ENCODE measurements at places on chromosomes 2 and 18. TPM values are rescaled to one million over a fixed set of nuclear protein-coding genes. Genes with fewer than 3 reads are reported as not detected.

GRCh38 chr2:144615866-144616565 lies 96.1 kb upstream of the ZEB2 start:
- peaks cover 6% of the 10 kb centered on the region for H3K4me1 ChIP-seq
- no peaks in the 10 kb centered on the region for H3K36me3 ChIP-seq
- H3K27ac ChIP-seq: no peak overlapping the region
- H3K4me3 ChIP-seq: no peak overlapping the region

- peaks cover 21% of the 10 kb centered on the region for H3K4me1 ChIP-seq
- no peak overlapping the region for H3K27ac ChIP-seq
- no peaks in the 10 kb centered on the region for H3K27me3 ChIP-seq
- DNase-seq: no peak
Measured at GRCh38 chr2:54986264-54986663, 64.0 kb downstream of the RTN4 start.

DNA sequence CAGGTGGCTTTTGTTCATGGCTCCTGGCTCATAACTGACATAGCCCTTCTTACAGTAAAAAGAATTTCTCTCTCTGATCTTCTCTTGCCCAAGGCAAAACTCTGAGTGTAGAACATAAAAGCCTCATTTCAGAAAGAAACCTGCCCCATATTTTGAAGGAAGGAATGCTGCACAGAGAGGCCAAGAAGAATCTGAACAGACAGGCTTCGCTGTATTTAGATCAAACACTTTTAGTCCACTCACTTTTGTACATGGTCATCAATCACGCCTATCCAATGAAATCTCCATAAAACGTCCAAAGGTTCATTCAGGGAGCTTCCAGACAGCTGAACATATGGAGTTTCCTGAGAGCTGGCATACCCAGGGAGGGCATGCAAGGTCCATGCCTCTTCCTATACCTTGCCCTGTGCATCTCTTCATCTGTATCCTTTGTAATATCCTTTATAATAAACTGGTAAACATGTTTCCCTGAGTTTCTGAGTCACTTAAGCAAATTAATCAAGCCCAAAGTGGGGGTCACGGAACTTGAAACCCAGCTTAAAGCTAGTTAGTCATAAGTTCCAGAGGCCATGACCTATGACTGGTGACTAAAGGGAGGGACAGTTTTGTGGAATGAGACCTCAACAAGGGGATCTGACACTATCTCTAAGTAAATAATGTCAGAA lies 62.5 kb upstream of the TMEM247 start:
- DNase-seq: no peak
- H3K4me3 ChIP-seq: no peak overlapping the region
- no peaks in the 10 kb centered on the region for H3K36me3 ChIP-seq
- H3K27me3 ChIP-seq: no peaks in the 10 kb centered on the region
- no peak overlapping the region for H3K27ac ChIP-seq

DNA sequence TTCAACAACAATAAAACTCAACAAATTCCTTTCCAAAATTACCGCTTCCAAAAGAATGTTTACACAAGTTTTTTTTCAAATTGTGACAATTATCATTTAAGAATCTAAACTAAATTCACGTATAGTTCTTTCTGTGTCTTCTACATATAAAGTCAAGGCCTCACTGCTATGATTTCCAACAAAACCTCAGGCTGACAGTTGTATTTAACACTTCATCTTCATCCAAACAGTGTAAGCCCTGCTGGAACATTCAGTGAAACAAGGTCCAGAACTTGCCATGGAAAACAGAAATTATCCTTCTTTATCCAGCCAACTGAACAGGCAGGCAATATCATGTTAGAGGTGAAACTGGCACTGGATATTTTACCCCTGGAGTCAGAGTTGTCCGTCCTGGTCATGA lies 357.9 kb downstream of the PID1 start:
- H3K36me3 ChIP-seq: no peaks in the 10 kb centered on the region
- no peak overlapping the region for H3K4me3 ChIP-seq
- H3K27me3 ChIP-seq: no peaks in the 10 kb centered on the region
- H3K4me1 ChIP-seq: no peaks in the 10 kb centered on the region
- DNase-seq: no peak
- H3K27ac ChIP-seq: no peak overlapping the region

DNA sequence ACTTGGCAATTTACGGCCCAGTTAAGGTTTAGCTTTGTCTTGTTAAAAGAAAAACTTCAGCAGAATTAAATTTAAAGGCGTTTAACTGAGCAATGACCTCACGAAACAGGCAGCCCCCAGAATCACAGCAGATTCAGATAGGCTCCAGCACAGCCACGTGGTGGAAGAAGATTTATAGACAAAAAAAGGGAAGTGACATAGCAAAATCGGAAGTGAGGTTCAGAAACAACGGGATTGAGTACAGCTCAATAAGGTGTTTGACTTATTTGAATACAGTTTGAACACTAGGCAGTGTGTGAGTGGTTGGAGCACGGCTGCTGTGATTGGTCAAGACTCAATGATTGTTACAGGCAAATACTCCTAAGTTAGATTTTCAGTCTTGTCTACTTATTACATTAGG lies 79.8 kb downstream of the MOGAT1 start:
- H3K27ac ChIP-seq: no peak overlapping the region
- H3K36me3 ChIP-seq: no peaks in the 10 kb centered on the region
- peaks cover 8% of the 10 kb centered on the region for H3K4me1 ChIP-seq
- H3K27me3 ChIP-seq: no peaks in the 10 kb centered on the region
- DNase-seq: no peak

- H3K4me3 ChIP-seq: no peak overlapping the region
- H3K4me1 ChIP-seq: peaks cover 7% of the 10 kb centered on the region
- no peak overlapping the region for H3K27ac ChIP-seq
- no peaks in the 10 kb centered on the region for H3K36me3 ChIP-seq
- no peak for DNase-seq
Measured at GRCh38 chr2:236517251-236518031, 52.2 kb upstream of the ACKR3 start.

DNA sequence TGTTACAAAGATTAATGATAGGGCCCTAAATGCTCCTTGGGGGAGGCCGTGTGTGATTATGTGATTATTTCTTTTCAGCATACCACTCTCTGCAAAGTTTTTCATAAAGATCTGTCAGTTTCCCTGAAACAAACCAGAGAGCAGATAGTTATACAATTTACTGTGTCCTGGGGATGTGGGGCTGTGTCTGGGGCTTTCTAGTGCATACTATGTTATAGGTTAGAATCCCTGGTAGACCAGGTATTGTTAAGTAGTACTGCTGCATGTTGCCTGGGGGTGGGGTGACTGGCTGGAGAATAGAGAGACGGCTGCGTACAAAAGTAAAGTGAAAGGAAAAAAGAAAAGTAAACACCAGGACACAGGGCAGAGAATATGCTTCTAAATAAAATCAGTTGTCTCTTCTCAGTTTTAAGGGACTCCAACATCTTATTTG lies 3.3 kb upstream of the CCBE1 start:
- H3K4me3 ChIP-seq: no peak overlapping the region
- no peak for DNase-seq
- peaks cover 6% of the 10 kb centered on the region for H3K27me3 ChIP-seq

DNA sequence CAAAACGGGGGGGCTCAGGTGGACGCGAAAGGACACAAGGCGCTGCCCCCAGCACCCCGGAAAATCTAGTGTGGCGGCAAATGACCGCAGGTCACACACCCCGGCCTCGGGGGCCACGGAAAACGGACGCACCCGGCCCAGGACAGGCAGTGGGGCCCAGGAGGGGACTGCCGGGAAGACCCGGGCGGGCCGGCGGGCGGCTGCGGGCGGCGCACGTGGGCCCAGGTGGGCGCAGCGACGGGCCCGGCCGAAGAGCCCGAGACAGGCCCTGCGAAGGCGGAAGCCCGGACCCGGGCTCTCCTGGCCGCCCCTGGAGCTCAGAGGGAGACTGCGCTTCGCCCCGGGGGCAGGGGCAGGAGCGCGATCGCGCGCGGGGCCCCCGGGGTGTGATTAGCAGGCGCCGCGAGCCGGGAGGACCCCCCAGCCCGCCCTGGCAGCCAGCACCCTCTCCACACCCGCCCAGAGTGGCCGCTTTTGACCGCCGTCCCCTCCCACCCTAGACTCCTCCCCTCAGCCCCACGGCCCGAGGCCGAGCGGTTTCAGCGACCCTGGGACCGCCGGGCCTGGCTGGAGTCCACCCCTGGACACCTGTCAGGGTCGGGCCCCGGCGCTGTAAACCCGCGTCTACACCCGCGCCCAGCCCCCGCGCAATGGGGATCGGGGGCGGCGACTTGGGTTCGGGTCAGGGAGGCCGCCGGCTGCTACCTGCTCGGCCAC lies 773 bp downstream of the MBP start:
- peak overlapping the region; percentile 62 for H3K4me3 ChIP-seq
- no peaks in the 10 kb centered on the region for H3K27me3 ChIP-seq
- peak; percentile 74 for DNase-seq
- no peaks in the 10 kb centered on the region for H3K36me3 ChIP-seq

GRCh38 chr2:127942002-127942401 lies 56.2 kb upstream of the AMMECR1L start:
- no peak overlapping the region for H3K4me3 ChIP-seq
- H3K27me3 ChIP-seq: no peaks in the 10 kb centered on the region
- no peak for DNase-seq
- H3K36me3 ChIP-seq: peaks cover 38% of the 10 kb centered on the region
- no peak overlapping the region for H3K27ac ChIP-seq

DNA sequence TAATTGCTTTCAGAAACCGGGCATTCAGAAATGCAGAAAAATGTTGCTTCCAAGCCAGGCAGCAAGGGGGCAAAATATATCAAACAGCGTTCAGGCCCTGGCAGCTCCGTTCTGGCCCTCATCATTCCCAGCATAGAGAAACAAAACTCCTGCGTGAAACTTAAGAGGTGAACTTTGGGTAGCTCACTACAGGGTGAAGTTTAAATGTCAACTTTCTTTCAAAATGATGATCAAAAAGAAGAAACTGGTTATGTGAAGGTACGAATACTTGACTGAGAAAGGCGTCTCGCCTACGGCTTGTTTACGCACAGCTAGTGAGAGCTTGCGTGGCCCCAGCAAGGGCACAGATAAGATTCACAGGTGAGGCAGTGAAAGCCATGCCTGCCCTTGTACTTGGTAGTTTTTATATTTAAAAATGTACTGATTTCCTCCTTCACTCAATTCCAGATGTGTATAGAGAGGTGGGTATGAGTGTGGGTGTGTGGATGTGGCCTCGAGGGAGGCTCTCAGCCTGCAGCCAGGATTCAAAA lies 127.5 kb downstream of the NFATC1 start:
- H3K36me3 ChIP-seq: no peaks in the 10 kb centered on the region
- DNase-seq: no peak
- H3K4me3 ChIP-seq: no peak overlapping the region
- no peaks in the 10 kb centered on the region for H3K27me3 ChIP-seq
- no peak overlapping the region for H3K27ac ChIP-seq

DNA sequence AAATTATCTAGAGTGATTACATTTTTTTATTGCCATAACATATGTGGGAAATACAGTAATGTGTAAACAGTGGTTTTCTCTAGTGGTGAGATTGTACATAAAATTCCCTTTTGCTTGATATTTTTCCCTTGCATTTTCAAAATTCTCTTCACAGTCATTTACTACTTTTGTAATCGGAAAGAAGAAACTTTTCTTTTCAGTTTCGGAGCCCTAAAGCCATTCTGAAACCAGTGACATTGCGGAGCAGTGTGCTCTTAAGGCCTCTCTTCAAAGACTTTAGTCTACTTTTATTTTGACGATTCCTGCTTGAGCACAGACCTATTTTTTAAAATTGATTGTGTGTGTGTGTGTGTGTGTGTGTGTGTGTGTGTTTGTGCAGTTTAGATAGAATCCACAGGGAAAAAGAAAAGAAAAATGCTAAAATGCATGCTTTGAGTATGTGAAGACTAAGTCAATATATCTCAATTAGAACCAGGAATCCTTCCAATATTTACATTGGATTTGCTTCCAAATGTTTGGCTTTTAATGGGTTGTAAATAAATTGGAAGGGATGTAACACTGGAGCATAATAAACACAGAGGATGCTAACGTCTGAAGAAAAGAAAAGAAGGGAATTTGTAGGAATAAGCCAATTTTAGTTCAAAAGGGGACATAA lies 357.4 kb downstream of the RND3 start:
- H3K4me3 ChIP-seq: no peak overlapping the region
- no peak for DNase-seq
- H3K27ac ChIP-seq: no peak overlapping the region
- H3K4me1 ChIP-seq: no peaks in the 10 kb centered on the region

GRCh38 chr2:59868981-59869380 lies 684.5 kb downstream of the BCL11A start:
- no peak overlapping the region for H3K4me3 ChIP-seq
- no peak overlapping the region for H3K27ac ChIP-seq
- H3K36me3 ChIP-seq: no peaks in the 10 kb centered on the region
- no peak for DNase-seq

- no peak overlapping the region for H3K4me3 ChIP-seq
- DNase-seq: no peak
- peaks cover 9% of the 10 kb centered on the region for H3K4me1 ChIP-seq
- H3K36me3 ChIP-seq: no peaks in the 10 kb centered on the region
- no peak overlapping the region for H3K27ac ChIP-seq
Measured at GRCh38 chr2:69255760-69256159, 131.3 kb downstream of the GFPT1 start.

DNA sequence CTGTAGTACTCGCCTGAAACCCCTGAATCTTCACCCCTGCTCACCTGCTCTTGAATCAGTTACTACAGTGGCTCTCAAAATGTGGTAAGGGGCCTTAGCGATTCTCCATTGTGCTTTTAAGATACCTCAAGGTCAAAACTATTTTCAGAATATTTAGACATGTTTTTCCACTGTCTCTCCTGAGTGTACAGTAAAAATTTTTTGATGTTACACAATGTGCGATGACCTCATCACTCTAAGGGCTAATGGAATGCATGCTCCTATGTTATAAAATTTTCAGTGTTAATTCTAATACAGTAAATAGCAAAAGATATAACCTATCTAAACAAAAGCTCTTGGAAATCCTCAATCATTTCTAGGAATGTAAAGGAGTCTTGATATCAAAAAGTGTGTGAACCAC lies 336.9 kb upstream of the PKDCC start:
- no peaks in the 10 kb centered on the region for H3K36me3 ChIP-seq
- H3K27ac ChIP-seq: no peak overlapping the region
- no peaks in the 10 kb centered on the region for H3K27me3 ChIP-seq
- DNase-seq: no peak
- no peak overlapping the region for H3K4me3 ChIP-seq

SERPINB3 gene
- not detected for total RNA-seq

TMEM131 gene
- total RNA-seq: 32.8 TPM

CTAGE1 gene
- total RNA-seq: not detected

CNGA3 gene
- total RNA-seq: not detected

MRPS5 gene
- total RNA-seq: 58.7 TPM

SLC30A3 gene
- total RNA-seq: 0.98 TPM

AQP12A gene
- total RNA-seq: not detected

POU3F3 gene
- total RNA-seq: not detected

OR6B2 gene
- not detected for total RNA-seq

RNMT gene
- total RNA-seq: 36.2 TPM

TDRD15 gene
- under 0.01 TPM for total RNA-seq

CCNYL1 gene
- 20.3 TPM for total RNA-seq

KLHL41 gene
- 4.9 TPM for total RNA-seq

Measured in thyroid gland (tissue), 4 donors.